ENCODE measurements at places on chromosomes 5 and 9.

DNA sequence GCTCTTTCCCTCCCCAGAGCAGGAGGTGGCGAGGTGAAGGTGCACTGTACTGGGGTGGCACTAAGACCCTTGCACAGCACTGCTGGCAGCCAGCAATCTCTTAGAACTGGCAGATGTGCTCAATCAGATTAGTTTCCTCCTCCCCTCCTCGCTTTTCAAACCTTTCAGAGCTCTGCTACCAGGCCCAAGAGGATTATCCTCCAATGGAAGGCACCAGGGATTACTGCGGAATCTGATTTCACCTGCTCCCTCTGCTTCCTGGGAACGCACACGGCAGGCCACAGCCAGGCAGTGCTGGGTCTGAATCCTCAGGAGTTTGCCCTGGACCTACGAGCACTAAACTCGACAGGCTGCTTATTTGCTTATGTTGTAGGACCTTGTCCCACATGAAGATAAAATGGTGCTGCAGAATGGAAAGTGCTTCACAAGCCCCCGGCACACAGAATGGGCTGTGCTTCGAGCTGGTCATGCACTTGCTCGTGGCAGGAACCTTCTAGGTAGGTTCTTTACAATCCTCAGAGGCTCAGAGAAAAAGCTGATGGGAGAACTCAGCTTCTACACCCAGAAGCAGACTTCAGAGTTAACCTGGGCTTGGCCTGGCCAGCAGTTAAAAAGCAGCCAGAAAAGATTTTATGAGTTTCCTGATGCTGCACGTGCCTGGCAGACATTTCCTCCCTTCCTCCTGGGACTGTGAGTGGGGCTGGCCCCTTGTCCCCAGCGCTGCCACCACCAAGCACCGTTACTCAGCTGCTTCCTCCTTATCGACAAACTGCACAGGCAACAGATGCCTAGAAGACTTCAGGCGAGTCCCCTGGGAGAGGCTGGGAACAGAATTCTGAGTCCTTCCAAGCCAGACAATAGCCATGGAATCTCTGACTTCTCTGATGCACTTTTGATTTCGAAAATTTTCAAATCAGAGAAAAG is 33.1 kb downstream of the FABP6 start:
- no peak for DNase-seq

DNA sequence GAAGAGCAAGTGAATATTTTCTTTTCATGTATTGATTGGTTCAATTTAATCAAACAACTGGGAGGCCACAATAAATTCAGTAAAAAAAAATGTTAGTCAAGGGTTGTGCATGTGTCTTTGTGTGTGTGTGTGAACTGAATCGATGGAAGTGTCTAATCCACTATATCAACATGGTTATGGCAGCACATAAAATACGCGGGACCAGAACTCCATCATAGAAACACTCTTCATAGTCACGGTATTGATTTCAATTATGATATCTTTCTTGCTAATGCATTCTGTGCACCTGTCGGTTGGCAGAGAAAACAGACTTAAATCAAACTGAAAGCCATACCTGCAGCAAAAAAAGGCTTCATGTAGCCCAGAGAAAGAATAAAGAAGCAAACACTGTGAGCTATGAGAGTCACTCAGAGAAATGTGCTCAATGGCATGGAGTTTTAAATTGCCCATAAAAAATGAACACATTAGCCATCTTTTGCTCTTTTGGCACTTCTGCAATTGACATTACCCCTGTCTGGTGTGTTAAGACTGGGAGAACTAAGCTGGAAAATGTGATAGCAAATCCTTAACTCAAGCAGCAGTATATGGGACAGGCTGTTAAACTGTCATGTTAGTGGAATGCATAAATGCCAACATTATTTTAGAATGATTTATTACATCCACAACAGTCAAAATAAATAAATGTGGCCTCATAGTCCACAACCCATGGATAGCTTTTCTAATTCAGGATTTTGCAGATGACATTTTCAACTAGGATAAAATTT is 642.4 kb upstream of the C9orf72 start:
- no peak for DNase-seq

- DNase-seq, result no peak
Measured at GRCh38 chr9:71928806-71929205, 17.4 kb downstream of the C9orf85 start.

GRCh38 chr9:108445431-108446071 is 410.2 kb downstream of the ACTL7B start:
- DNase-seq, result no peak
